IMR-90 (cell line): ENCODE measurements at places on chromosomes 6 and 20.

DNA sequence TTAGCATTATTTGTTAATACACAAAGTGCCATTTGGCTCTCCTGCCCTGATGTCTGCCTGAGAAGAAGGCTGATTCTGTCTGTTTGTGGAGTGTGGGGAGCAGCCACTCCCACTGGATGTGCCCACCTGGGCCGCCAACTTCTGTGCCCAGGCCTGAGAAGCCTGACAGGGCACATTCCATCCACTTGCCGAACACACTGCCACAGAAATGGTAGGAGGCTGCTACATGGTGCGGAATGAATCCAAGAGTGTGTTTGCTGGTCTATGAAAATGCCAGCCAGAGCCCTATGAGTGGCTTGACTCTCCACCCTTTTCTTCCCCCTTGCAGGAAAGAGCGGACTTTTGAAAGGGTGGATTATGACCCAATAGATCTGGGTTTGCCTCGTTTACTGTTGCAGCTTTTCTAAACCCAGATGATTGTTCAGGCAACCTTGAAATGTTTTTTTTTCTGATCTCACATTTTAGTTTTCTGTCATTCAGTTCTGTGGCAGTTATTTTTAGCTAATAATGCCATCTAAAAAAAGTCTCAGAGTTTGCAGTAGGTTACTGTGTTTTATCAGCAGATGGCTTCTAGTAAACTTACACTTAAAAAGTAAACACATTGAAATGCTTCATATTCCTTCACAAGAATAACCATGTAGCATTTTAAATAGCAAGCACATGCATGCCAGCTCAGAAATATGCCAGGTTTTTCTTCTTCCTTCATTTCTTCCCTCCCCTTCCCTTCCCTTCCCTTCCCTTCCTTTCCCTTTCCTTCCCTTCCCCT, 196.5 kb downstream of the SLC35F1 start:
- DNase-seq, result no peak

DNA sequence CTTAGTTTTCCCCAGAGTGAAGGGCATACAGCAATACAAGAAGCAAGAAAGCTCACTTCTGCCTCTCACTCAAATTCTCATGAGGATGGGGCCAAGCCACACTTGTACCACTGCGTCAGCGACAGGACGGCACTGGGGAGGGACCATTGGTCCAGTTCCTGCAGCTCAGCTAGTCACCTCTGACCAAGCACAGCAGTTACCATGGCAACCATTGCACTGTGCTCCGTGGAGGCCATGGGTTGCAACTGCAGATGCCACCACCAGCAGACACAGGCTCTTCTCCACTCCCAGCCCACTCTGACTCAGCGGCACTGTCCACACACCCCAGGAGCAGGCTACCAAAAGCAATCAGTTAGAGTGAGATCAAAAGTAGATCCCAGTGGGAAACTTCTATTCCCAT, 441.1 kb upstream of the ARID1B start:
- no peak for DNase-seq

DNA sequence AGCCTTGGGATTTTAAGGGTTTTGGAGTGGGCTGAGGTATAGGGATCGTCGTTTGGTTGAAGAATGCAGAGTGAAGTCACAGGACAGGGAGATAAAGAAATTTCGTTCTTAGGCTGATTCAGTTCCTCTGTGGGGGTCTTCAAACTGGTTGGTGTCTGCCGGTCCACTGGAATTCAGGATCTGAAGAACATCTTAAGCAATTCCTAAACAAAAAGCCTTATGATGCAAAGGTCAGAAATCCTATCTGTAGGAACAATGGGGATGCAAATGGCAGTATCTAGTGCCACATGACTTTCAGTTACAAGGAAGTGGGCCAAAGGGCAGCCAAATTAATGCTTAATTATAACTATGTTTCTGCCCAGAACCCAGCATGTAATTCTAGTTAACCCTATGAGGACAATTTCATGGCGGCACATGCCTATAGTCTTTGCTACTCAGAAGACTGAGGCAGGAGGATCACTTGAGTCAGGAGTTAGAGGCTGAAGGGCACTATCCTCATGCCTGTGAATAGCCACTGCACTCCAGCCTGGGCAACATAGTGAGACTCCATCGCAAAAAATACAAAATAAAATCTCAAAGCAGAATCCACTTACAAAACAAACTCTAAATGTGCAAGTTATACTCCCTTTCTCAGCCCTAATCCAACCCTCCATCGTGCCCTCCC, 4.6 kb upstream of the SLC2A10 start:
- DNase-seq, result no peak

- peak; percentile 27 for DNase-seq
Observed at GRCh38 chr6:55450005-55450404, 122.7 kb downstream of the GFRAL start.

DNA sequence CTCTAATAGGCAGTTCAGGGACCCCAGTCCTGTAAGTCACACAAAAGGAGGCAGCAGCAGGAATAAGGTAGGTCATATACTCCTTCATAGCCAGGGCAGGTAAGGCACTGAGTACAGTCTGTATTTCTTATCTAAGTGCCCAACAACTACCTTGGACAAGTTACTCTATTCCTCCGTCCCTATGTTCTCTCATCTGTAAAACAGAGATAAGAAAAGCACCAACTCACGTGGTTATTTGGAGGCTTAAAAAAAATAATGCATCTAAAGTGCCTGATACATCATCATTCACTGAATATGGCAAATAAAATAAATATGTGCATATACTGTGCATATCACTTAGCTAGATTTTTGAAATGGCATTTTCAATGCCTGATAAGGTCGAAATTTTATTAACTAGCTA, 298.1 kb upstream of the CDYL start:
- DNase-seq, result no peak

DNA sequence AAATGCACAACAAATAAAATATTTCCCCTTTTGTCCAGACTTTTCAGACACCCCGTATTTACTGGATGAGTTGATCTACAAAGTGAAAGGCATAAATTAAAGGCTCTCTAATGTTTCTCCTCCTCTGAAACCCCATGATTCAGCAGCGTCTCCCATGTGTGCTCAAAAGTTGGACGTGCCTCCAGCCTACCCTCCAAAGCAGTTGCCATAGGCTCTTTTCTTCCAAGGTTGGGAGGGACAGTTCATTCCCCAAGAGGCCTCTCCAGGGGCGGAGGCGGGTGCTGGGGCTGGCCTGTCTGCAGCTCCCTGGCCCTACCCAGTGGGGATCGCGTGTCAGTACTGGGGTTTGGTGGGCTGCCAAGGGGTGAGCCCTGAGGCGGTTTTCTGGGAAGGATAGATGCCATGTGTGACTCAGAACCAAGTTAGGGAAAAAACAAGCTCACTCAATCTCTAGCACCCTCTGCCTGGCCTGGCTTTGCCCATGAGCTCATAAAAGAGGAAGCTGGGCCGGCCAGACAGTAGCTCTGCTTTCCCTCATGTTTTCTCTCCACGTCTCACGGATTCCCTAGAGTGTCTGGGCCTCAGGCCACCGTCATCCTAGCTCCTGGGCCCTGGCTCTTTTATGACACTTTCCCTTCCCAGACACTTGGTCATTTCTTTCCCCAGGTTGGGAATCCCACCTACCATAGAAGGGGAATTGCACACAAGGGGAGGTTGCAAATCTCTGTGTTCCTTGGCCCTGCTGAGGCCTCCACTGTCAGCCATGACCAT, 8.0 kb upstream of the IER3 start:
- DNase-seq, result peak; percentile 100

DNA sequence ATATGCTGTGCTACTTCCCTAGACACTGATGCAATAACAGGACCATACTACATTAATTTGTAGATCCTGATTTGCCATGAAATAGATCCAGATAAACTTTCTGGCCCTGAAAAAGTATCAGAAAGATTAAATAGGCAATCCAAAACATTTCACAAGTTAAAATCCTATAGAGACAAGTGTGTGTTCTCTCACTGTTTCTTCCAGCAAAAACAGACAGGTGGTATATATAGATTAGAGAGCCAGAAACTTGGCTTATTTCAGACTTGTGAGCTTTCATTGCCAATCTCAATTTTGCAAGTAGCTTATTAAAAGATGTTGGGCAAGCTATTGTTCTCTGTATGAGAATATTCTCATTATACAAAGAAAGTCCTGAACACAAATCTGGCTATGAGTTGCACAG, 289.1 kb upstream of the MANEA start:
- DNase-seq, result no peak

GRCh38 chr6:147935656-147936055, 407.0 kb upstream of the SASH1 start:
- DNase-seq, result no peak

GRCh38 chr6:135144673-135145062, 36.4 kb upstream of the MYB start:
- no peak for DNase-seq

- DNase-seq, result no peak
Observed at GRCh38 chr6:72728706-72729343, 107.0 kb downstream of the KCNQ5 start.

DNA sequence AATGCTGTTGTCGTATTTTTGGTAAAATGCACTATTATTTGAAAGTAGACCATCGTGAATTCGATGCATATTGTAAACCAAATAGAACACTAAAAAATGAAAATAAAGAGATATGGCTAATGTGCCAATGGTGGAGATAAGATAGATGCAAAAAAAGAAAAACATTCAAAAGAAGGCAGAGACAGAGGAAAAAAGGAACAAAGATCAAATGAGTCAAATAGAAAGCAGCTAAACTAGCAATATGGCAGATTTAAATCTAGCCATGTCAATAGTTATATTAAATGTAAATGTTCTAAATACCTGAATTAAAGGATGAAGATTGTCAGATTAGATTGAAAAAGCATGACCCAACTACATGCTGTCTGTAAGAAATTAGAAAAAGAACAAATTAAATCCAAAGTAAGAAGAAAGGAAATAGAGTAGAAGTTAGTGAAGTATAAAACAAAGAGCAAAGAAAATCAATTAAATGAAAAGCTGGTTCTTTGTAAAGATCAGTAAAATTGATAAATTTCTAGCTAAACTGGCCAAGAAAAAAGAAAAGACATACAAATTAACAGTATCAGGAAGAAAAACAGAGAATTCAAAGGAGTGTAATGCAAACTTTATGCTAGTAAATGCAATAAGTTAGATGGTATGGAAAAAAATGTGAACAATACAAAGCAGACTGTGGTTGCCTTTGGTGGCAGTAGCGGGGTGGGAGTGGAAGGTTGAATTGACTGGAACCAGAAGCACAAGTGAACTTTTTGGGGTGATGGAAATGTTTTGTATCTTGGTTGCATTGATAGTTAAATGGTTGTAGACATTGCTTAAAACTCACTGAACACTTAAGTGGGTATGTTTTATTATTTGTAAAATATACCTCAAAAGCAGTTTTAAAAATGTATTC, 44.8 kb downstream of the PTPN1 start:
- DNase-seq, result no peak

DNA sequence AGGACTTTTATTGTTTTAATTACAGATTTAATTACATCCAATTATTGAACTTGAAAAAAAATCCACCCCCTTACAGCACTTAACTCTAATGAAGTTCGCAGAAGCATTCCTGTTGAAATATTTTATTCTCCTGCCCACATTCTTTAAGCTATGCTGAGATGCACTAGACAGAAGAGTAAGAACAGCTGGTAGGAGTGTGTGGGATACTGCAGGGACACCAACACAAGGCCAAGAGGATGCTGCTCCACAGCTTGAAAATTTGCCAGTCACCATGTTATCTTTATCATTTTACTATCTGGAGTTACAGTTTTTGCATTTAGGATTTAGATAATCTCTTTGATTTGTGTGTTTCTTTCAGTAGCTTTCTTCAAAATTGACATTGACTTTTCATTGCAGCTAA, 180.7 kb downstream of the EPHA7 start:
- no peak for DNase-seq

DNA sequence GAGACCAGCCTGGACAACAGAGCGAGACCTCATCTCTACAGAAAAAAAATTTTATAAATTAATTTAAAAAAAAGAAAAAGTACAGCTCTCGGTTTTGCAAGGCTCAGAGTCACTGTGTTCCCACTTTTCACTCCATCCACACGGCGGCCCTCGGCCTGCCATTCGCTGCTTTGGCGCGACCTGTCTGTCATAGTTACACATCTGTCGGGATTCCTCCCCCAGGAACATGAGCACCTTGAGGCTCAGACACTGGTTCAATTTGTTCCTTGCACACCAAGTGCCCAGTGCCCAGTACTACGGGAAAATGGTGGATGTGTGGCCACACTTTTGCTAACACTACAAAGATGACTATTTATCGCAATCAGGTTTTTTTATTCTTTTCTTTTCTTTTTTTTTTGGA, 8.4 kb downstream of the CTSZ start:
- no peak for DNase-seq
